ENCODE measurements at places on chromosomes 2 and 18.
A peak's percentile ranks its signal among the peaks of the same experiment; 100 is the strongest.

- peak; percentile 63 for DNase-seq
Measured at GRCh38 chr2:170713543-170714380, 1.4 kb upstream of the SP5 start.

DNA sequence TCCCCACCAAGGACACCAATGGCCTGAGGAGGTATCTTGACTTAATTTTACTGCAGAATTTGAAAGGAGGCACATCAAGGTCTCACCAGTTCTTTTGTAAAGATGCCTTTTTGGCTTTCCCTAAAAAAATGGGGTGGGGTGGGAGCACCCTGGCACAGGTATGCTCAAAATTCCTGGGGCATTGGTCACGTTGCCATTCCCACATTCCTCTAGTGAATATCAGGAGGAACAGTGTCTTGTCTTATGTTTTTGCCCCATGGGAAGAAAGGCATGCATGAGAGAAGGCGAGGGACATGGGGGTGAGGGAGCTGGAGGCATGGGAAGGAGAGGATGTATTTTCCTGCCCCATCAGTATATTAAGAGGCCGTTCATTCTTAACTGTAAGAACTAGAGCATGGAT is 275.3 kb downstream of the CMPK2 start:
- DNase-seq: no peak

GRCh38 chr2:25176541-25177181 is 8.3 kb upstream of the POMC start:
- no peak for DNase-seq

DNA sequence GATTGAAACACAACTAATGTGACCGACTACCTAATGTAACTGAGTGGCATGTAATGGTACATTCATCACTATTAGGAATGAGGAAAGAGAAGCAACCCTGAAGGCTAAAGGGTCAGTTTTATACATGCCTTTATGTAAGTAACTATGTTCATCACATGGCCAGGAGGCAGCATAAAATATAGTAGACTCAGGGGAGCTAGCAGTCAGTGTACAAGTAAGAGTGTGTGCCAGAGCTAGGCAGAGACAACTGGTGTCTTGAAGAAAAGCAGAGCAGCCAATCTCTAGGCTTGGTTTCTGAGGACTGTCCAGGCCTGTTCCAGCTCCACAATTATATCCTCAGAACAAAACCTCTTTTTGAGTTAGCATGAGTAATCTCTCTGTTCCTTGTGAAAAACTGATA is 18.1 kb downstream of the SMAD2 start:
- no peak for DNase-seq

DNA sequence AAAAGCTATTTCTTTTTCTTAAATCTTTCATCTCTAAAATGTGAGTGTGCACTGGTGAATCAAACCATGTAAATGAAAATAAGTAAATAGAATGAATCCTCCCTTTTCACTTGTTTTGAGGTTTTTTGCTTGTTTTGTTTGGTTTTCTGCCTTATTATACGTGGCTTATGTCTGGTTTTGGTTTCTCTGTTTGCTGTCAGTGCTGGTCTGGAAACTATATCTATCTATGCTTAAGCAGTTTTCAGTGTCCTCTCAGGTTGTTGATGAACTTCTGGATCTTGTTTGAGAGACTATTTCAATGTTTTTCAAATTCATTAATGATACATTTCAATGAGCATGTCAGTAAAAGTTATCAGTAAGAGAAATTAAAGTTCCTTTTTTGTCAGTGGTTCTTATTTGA is 48.1 kb upstream of the TNFRSF11A start:
- no peak for DNase-seq

GRCh38 chr2:219078126-219078525 is 17.4 kb upstream of the IHH start:
- DNase-seq: no peak

GRCh38 chr2:195047955-195048354 is 609.1 kb upstream of the SLC39A10 start:
- no peak for DNase-seq

DNA sequence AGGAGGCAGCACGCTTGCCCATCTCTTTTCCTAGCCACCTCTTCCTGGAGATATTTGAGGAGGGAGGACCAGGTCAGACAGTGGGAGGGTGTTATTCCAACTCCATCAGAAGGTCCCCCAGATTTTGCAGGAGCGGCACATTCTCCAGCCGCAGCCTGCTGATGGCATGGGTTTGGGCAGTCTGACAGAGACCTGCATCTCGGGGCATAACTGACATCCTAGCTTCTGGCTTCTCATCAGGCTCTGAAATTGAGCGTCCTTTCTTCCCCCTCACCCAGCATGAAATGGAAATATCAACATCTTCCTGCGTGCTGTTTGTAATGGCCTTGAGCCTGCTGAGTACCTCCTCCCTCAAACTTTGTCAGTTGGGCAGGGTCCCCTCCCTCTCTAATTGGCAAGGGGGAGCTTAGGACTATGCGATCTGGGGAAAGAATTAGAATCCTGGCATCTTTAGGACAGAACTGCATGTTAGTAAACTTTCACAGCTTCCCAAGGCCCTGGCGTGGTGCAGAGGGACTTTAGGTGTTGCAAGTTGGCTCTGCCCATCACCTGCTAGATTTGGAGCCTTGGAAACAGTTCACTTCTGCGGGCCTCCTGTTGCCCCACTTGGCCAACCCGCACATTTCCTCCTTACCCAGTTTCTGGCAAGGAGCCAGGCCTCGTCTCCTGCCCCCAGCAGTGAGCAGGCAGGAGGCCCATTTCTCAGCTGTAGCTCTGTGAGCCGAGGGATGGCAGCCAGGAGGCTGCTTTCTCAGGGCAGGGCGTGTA is 2.2 kb downstream of the ITM2C start:
- DNase-seq: no peak

DNA sequence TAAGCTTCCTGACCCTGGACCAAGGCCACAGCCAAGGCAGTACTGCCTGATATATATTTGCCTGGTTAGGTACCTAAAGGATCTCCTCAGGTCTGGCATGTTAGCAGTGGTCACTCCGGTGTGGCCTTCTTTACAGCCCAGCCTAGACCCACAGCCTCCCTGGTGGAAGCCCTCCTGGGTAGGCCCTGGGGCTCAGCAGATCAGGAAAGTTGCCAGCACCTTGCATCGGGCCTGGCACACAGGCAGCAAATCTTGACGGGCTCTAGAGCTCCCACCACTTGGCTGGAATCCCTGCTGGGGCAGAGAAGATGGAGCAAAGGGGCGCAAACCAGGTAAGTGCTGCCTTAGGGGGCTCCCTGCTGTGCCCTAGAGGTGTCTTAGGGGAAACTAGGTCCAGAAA is 40.9 kb upstream of the ATP6V1B1 start:
- no peak for DNase-seq

DNA sequence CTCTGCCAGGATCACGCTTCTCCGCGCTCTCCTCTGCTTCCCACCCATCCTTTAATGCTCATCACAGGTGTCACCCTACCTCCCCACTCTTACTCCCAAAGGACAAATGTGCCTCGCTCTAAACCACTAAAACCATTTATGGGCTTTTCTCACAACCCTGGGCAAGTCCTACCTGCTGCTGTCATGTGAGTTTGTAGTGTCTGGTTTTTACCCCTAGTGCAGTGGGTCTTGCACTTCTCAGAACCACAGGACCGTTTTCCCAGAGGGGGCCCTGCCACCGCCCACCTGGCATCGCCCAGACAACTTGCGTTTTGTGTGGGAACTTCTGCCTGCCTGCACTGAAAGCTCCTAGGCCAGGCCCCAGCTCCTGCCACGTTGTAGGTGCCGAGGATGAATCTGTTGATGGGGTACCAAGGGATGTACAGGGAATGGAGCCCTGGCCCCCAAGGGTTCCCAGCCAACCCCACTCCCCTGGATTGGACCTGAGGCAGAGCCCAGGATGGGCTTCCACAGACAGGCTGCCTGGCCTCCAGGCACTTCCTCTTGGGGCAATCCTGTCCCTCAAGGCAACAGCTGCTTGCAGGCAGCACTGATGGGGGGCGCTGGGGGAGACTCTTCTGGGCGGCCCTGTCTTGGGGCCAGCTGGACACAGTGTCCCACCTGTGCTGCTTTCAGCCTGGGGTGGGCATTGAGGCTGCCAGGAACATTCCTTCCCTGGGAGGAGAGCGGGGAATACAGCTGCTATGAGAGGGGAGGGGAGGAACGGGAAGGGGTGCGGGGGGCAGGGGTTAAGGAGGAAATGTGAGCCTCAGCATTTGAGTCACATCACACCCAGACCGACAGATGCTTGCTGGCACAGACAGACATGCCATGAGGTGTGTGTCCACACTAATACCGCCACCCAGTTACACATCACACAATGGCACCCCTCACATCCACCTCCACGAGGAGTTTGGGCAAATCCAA is 176.3 kb downstream of the ZFP36L2 start:
- DNase-seq: no peak

- no peak for DNase-seq
Measured at GRCh38 chr2:236113425-236113824, 54.8 kb downstream of the GBX2 start.

GRCh38 chr2:38598991-38599295 is 3.8 kb downstream of the HNRNPLL start:
- no peak for DNase-seq

GRCh38 chr2:219352448-219353023 is 20.0 kb upstream of the RESP18 start:
- peak; percentile 58 for DNase-seq

DNA sequence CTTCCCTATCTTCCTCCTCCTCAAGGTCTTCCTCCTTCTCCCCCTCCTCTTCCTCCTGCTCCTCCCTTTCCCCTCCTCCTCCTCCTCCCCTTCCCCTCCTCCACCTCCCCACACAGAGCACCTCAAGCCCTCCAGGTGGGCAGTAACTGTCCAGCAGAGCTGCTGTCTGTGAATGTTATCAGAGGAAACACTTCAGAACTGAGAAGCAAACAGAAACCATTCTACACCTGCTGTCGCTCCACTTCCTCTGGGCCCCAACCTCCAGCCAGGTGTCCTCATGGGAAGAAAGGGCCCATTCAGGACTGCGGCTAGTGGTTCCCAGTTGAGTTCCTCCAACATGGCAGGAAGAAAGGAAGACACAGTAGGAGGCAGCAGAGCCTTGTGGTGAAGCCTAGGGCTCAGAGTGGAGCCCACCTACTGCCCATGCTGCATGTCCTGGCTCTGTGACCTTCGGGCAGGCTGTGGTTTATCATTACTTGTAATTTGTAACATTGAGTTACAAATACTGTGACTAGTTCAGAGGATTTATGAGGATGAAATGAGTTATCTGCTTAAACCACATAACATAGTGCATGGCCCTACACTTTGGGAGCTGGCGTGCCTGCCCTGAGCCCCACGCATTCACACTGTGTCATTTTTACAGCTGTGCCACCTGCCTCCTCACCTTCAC is 165.9 kb upstream of the ID2 start:
- DNase-seq: no peak

- DNase-seq: no peak
Measured at GRCh38 chr2:233142355-233142897, 82.3 kb downstream of the INPP5D start.

GRCh38 chr2:37742286-37742685 is 70.8 kb upstream of the CDC42EP3 start:
- no peak for DNase-seq
